ENCODE measurements at places on chromosomes 11 and 22.

DNA sequence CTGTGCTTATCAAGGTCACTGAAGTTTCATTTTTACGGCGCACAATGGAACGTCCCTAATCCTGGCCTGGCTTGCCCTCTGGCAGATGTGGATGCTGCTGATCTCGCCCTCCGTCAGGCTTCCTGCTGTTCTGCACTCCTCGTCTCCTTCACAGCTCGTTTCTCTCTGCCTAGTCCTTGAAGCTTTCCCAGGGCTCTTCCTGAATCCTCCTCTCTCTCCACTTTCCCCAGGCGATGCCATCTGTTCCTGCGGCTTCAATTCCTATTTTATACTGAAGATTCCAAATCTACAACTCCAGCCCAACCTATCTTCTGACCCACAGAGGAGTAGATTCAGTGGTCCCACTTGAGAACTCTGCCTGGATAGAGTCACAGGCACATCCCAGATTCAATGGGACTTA is 14.2 kb downstream of the SLC22A8 start:
- no peak for DNase-seq

DNA sequence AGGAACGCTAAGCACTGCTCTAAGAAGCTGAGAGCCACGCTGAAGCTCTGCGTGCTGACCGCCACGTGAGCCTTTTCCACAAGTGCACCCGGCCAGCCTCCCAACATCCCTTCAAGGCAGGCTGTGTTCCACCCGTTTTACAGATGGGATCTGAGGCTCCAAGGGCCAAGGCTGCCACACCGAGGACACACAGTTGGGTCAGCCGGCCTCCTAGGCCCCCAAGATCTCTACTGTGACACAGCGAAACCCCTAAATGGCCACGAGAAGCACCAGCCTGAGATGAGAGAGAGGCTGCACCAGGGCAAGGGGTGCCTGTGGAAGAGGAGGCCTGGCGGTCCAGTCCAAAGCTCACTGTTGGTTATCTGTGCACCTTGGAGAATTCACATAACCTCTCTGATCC is 11.8 kb upstream of the CD5 start:
- DNase-seq: no peak

DNA sequence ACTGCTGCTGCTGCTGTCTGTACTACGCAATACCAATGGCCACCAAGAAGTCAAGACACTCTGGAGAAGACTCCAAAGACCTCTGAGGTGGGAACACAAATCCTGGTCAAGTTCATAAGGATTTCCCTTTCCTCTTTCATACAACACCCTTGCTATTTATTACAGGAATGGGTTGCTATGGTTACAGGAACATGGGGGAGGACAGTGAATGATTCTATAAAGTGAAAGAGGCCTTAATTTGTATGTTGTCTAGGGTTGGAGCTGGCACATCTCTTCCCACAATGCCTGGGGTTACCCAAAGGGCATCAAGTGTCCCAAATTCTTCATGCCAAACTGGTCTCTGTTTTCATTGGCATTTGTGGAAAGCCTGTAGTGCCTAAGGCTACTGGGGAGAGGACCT is 11.4 kb upstream of the SEC14L3 start:
- DNase-seq: no peak

DNA sequence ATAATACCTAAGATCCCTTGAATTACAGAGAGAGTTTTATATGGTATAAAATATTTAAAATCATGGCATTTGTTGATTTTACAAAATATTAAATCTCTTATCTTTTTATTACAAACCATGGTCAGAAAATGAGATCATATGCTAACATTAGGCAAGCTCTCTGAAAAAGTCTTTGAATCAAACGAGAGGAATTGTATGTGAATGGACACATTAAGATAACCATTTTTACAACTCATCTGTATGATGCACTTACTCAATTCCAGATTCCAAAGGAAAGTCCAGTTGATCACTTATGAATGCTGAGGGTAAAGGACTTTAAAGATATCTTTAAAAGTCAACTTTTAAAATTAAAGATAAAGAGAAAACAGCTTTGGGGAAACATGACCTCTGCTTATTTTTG is 83.5 kb upstream of the LUZP2 start:
- DNase-seq: no peak

GRCh38 chr11:32312865-32313403 is 122.4 kb downstream of the WT1 start:
- no peak for DNase-seq

All from esophagus squamous epithelium (tissue), 5 donors.